ENCODE measurements at places on chromosomes 2 and 18.

DNA sequence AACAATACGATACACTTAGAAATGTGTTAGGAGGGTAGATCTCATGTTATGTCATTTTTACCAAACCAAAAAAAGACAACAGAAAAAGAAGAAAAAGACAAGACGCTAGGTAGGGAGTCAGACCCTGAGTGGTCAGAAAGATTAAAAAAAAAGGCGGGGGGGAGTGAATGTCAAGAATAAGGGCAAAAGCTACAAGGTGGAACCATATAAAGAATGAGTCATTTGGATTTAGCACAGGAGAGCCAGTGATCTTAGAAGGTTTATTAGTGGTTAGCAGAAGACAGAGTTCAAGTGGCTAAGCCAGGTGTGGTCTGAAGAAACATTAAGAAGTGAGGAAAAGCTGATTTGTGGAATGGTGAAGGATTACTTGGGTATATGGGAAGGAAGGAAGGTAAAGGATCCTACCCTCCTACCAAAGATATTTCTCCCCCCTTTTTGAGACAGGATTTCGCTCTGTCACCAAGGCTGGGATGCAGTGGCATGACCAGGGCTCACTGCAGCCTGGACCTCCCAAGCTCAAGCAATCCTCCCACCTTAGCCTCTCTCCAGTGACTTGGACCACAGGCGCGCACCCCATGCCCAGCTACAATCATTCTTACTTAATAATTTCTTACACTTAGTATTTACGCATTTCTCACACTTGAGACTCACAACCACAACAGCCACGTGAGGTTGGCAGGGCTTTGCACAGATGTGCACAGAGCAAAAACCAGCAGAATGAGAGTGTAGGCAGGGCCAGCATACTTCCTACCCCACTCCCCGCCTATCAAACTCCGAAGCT lies 2.6 kb downstream of the DSC2 start:
- DNase-seq: no peak

- peak; percentile 81 for DNase-seq
These were observed 16.1 kb downstream of the WNT10A start for GRCh38 chr2:218896501-218897393.

DNA sequence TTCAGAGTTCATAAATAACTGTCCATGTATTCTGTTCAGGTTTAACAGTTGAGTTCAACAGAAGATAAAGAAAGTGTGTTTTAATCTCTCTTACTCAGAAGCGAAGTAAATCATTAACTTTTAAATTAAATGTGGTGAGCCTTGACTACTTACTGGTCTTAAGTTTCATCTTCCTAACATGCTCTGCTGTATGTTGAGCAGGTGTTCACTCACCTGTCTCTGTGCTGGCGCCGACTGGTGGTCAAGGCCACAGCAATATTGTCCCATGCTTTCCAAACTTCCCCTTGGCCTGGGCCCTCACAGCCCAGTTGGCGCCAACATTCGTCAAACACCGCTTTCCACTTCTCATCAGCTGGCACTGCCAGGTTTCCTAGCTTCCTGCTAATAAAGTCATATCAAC lies 17.0 kb upstream of the MPP4 start:
- no peak for DNase-seq

DNA sequence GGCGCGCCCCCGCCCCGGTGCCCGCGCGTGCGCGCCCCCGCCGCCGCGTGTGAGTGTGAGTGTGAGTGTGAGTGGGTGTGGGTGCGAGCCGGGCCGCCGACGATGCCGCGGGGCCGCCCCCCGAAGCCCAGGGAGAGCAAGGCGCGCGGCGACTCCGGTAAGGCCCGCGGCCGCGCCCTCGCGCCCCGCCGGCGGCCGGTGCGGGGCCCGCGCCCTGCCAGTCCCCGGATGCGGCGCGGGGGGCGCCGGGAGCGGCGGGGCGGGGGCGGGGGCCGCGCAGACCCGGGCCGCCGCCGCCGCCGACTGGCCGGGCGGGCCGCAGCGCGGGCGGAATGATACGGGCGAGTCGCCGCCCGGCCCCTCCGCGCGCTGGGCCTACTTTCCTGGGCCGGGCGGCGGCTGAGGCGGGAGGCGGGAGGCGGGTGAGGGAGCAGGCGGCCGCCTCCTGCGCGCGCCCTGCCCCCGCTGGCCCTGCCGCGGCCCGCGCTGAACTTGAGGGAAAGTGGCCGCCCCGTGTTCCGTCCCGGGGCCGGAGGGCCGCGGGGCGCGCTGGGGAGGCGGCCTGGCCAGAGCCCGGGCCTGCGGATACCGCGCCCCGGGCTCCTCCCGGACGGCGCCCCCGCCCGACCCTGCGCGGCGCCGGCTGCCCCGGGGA lies at the start of gene ZNF236:
Gene ZNF236 (plus strand): TSS at position 52 of the 655 bp plus-strand sequence. CDS start 51 bp downstream, at position 103.
- DNase-seq: peak; percentile 44

- DNase-seq: no peak
These were observed 123.3 kb downstream of the FHOD3 start for GRCh38 chr18:36420826-36421225.

All from T follicular helper cell (primary cell).